Left renal cortex interstitium (tissue), 4 donors: ENCODE measurements at places on chromosomes 16 and 17. TPM values are rescaled to one million over a fixed set of nuclear protein-coding genes. Genes with fewer than 3 reads are reported as not detected.

GRCh38 chr16:24520983-24521382 is 18.4 kb upstream of the RBBP6 start:
- no peak for DNase-seq

DNA sequence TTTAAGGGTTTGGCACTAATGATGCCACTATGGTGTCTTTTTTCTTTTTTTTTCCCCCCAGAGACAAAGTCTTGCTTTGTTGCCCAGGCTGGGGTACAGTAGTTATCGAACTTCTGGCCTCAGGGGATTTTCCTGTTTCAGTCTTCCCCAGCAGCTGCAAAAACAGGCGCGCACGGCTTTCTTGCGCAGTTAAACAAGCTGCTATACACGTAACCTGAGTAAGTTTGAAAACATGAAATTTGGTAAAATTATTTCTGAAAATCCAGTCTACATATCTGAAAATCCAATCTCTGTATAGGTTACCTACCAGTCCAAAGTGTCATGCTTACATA is 11.8 kb downstream of the TEX14 start:
- no peak for DNase-seq

Gene ZSCAN10
- 0.49 TPM for polyA plus RNA-seq

GRCh38 chr16:85901773-85902365 is 2.9 kb downstream of the IRF8 start:
- DNase-seq, result no peak

DNA sequence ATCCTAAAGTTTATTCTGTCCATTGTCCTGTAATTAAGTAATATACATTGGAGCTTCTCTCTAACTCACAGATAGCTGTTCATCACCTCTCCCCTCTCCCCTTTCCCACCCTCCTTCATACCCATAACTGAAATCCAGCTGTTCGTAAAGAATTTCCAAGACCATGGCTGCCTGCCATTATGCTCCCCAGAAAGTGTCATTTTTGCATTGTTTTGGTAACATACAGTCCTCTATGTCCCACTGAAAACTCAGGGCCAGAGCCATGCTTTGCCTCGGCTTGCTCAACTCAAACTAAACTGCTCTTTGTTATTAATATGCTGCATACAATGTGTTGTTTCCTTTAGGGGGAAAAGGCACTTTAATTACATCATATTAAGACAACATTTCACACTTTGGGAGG is 132.0 kb downstream of the MRTFB start:
- DNase-seq, result no peak
